ENCODE measurements at places on chromosomes 12 and 14.

DNA sequence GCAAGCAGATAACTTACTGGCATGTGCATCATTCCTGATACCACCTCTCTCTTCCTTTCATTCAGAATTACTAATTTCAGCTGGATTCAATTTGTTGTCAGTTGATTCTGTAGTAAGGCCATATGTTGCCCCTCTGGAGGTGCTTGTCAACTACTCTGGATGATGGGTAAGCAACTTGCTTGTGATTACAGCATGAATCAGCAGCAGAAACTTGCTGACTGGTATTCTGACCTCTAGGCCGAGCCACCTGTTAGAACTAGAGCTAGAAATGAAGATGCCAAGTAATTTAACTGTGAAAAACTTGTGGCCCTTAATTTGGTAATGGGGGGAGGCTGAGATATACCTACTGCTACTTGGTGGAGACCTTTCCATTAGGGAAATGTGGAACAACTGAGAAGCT, 5.1 kb downstream of the RNF10 start:
- DNase-seq: no peak

DNA sequence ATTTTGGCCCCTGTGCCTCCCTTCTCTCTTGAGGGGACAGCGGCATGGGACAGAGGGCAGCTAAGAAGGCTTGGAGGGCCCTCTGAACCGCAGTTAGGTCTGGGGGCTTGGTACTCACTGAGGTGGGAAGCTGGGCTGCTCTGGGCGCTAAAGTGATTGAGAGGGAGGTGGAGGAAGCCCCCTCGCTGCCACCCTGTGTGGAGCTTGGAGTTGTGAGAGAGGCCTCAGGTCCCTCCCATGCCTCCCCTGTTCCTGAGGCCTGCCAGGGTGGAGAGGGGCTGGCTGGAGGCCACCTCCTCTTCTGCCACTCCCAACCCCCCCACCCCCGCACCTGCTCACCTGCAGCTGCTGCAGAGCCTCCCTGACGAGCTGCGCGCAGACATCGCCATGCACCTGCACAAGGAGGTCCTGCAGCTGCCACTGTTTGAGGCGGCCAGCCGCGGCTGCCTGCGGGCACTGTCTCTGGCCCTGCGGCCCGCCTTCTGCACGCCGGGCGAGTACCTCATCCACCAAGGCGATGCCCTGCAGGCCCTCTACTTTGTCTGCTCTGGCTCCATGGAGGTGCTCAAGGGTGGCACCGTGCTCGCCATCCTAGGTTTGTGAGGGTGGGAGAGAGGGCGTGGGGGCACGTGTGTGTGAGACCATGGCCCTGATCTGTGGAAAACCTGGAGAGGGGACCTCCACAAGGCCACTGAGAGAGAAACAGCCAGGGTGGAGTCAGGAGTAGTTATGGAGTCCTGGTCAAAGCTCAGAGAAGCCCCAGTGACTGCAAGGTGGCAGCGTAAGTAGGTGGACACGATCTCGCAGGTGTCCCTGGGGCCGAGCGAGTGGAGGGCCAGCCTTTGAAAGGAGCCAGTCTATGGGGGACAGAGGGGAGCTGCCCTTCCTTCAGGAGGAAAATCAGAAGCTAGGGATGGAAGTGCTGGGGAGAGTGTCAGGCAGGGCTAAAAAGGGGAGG, 11.2 kb downstream of the KCNH3 start:
- DNase-seq: no peak

DNA sequence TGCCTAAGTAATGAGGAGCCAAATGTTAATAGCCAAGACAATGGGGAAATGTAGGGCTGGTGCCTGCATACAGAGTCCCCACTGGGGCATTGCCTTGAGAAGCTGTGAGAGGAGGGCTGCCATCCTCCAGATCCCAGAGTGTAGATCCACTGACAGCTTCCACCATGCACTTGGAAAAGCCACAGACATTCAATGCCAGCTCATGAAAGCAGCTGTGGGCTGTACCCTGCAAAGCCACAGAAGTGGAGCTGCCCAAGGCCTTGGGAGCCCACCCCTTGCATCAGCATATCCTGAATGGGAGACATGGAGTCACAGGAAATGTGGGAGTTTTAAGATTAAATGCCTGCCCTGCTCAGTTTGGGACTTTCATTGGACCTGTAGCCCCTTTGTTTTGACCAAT, 244.7 kb downstream of the BTG1 start:
- no peak for DNase-seq

DNA sequence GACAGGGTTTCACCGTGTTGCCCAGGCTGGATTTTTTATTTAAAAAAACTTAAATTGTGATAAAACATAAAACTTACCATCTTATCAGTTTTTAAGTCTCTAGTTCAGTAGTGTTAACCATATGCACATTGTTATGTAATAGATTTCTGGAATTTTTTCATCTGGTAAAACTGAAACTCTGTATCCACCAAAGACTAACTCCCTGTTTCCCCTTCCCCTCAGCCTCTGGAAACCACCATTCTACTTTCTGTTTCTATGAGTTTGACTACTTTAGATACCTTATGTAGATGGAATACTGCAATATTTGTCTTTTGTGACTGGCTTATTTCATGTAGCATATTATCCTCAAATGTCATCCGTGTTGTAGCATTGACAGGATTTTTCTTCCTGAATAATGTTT, 12.8 kb upstream of the PLEKHG3 start:
- no peak for DNase-seq

DNA sequence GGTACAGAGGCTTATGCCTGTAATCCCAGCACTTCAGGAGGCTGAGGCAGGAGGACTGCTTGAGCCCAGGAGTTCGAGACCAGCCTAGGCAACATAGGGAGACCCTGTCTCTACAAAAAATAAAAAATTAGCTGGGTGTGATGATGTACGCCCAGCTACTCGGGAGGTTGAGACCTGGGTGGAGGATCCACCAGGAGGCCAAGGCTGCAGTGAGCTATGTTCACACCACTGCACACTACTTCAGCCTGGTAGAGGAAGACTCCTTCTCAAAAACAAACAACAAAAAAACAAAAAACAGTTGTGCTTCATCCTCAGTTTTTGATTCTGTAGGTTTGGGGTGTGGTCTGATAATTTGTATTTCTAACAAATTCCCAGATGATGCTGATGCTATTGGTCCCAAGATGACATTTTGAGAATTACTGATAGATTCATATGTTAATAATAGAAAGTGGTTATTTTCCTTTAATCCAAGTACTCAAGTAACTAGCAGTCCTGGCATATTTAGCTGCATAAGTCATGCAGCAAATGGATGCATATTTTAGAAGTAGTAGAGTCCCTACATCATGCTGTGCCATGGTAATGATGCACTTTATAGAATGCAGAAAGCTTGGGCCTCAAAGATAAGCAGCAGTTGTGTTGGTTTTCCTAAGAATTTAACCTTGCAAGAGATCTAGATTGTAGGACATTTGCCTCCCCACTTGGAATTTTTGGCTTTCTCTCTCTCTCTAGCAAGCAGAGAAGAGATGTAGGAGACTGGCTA, 76.1 kb upstream of the PAWR start:
- DNase-seq: no peak

DNA sequence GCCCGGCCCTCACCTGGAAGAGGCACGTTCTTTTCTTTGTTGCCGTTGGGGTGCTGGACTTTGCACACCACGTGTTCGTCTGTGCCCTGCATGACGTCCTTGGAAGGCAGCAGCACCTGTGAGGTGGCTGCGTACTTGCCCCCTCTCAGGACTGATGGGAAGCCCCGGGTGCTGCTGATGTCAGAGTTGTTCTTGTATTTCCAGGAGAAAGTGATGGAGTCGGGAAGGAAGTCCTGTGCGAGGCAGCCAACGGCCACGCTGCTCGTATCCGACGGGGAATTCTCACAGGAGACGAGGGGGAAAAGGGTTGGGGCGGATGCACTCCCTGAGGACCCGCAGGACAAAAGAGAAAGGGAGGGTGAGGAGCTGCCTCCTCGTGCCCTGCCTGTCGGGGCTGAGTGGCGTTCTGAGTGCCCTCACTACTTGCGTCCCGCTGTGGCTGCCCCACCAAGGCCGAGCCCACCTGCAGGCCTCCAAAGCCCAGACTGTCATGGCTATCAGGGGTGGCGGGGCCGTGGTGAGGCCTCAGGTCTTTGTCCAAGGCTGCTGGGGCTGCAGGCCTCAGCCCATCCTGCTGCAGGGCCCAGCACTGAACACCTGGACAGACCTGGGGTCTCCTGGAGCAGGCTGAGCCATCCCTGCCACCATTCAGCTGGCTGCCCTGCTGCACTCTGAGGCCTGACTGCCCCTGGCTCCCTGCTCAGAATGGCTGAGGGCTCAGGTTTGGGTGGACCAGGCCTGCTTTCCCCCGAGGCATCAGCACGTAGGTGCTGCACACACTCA, 329.7 kb downstream of the TMEM121 start:
- no peak for DNase-seq

GRCh38 chr14:104927901-104928300, 3.2 kb downstream of the PLD4 start:
- no peak for DNase-seq

DNA sequence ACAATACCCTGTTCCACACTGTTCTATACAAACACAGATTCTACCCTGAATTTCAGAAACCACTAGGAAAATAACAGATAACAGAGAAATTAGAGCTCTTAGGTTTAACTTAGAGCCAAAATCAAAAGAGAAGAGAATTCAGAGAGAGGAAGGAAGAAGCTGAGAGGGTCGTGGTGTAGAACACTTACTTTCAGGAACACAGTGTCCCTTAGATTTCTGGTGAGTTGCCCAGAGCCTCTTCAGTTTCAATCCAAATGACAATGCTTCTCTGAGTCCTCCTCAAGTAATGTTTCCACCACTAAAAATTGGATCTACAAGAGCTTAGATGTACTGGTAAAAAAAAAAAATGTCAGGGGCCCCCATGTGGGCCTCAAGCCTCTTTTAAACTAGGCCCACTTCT, 2.6 kb downstream of the YAF2 start:
- DNase-seq: no peak

GRCh38 chr14:81331229-81332021, 68.7 kb downstream of the STON2 start:
- DNase-seq: no peak

DNA sequence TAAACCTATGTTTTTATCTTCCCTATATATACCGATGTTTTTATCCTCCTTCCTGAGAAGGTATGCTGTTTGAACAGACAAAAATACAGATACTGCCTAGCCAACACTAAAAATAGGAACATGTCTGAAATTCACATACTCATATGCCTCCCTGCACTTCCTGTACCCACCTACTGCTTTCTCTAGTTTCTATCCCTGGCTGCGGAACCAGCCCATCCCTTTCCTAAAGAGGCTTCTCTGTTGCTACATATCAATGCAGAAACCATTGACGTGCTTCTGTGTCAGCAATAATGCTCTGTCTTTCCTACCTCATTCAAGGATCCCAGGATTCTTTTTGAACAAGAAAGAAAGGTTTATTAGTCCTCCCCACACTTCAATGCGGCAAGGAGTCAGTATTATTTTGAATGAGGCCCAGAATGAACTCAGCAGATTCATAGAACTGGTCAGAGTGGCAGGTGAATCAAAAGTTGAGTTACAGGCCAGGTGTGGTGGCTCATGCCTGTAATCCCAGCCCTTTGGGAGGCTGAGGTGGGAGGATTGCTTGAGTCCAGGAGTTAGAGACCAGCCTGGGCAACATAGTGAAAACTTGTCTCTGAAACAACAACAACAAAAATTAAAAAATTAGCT, 67.8 kb upstream of the NAP1L1 start:
- DNase-seq: no peak

DNA sequence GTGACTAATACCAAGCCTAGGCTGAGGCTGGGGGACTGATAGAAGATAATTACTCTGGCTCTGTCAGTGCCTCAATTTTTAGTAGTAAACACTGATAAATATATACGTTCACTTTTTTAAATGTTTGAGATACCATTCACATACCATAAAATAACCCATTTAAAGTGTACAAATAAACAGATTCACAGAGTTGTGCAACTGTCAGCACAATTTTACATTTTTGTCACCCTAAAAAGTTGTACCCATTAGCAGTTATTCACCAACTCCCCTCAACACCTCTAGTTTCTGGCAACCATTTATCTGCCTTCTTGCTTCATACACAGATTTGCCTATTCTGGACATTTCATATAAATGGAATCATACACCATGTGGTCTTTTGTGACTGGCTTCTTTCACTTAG, 15.1 kb downstream of the PPP1R12A start:
- DNase-seq: no peak

GRCh38 chr14:80669426-80669825, 272.1 kb downstream of the CEP128 start:
- no peak for DNase-seq

DNA sequence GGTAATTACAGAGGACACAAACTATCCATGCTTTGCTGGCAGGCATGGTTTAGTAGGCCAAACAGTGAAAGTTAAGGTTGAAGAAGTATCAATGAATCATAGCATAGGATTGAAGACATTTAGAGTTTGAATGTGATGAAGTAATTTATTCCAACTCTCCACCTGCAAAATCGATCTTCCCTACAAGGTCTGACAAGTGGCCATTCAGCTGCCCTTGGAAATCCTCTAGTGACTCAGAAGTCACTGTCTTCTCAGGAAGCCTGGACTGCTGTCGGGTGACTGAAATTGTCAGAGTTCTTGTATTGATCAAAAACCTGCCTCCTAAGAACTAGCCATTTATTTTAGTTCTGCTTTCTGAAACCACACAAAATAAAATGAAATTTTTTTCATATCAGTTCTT, 17.7 kb upstream of the STXBP6 start:
- no peak for DNase-seq

DNA sequence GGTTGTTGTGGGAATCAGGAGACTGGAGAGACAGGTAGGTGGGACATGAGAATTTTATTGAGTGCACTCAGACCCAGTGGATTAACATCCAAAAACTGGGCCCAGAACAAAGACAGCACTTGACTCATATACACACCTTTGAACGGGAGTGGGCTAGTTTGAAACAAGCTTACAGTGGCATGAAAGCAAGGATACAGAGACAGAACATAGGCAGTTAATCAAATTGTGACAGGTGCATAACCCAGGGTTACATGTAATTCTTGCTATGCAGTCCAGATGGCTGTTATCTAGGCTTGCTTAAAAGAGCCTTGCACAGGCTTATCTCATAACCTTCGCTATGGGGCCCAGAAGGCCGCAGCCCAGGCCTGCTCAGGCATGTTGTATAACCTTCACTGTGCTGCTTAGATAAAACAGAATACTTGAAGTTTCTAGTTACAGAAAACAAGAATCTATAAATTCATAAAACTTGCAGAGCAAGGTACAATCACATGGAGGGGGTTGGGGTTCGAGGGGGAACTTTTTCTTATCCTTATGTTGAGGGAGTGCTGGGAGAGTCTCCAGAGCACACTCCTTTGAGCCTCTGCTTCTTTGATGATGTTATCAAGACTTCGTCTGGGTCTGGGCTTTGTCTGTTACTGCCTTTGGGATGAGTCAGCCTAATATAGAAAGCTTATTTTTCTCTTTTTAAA, 81.7 kb downstream of the TNFAIP2 start:
- no peak for DNase-seq
